ENCODE measurements at places on chromosomes 1 and 21.

GRCh38 chr1:212285685-212286555 lies 710 bp downstream of the PPP2R5A start:
- DNase-seq = peak; percentile 60

DNA sequence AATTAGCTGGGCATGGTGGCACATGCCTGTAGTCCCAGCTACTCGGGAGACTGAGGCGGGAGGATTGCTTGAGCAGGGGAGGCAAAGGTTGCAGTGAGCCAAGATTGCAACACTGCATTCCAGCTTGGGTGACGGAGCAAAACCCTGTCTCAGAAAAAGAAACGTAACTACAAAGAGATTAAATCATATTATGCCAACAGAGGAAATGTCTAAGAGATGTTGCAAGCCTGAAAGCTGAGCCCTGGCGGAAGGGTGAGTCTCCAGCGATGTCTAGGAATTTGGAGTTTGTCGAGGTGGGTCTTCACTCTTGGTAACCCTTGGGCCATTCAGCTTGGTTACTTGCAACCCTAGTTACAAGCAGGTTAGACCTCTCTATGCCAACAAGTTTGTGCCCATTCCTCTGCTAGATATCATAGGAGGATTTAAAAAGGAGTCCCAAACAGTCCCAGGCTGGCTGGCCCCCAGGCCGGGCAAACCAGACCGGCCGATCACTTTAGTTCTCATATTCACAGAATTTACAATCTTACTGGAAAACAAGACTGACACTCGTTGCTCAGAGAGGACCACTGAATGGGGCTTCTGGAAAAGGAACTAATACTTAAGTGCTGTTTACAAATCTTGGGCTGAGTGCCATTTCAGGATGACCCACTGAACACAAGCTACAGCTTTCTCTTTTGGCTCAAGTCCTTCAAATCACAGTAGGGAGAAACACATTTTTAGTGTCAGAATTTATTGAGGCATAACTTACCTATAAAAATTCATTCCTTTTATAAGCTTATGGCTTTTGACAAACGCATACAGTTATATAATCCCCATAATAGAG lies 27.1 kb downstream of the SLC30A1 start:
- no peak for DNase-seq

DNA sequence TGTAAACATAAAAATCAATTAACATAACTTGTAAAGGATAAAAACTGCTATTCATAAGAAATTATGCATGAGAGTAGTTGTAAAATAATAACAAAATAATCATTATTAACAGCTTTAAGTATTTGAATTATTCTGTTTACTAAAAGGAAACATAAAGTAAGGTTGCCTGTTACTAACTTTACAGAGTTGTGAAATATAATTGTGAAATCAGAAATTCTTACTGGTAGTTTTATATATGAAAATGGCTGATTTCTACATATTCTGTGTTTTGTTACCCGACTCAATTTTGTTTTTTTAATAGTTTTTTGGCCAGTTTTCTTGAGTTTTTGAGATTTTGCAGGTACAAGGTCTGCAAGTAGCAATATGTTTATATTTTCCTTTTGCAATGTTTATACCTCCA lies 27.8 kb downstream of the FNBP1L start:
- peak; percentile 60 for DNase-seq

DNA sequence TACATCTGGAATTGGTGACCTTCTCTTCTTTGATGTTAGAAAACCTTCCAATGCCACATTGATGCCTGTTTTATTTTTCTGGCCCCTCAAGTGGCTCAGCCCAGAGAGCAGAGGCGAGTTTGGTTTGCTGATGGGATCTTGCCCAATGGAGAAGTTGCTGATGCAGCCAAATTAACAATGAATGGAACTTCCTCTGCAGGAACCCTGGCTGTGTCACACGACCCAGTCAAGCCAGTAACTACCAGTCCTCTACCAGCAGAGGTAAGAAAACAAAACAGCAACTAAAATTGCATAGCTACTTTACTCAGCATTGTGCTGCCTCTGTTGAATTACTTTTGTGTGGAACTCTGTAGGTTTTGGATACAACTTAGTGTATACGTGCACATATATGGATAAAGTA lies 97.6 kb downstream of the CC2D1B start:
- DNase-seq = peak; percentile 74

DNA sequence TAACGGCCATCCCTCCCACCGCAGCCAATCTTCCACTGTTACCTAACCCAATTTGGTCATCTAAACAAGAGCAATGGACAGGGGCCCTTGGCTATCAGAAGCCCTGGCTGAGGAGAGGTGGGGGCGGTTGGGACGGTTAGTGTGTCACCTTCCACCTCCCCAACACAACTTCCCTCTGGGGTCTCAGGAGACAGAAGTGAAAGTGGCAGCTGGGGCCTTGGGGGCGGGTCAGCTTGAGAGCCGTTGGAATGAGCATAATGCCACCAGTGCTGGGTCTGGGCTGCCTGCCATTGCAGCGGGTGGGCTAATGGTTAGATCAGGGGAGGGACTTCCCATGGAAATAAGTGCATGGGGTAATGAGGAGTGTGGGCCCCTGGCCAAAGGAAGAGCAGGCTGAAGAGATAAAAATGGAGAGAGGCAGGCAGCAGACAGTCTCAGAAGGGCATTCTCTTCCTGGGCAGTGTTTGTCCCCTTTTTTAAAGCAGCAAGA lies 7.9 kb downstream of the MEF2D start:
- DNase-seq = peak; percentile 73

Data from inflammatory macrophage (primary cell).